Smooth muscle cell of the umbilical artery (primary cell): ENCODE measurements at places on chromosomes 13 and 19. TPM values are rescaled to one million over a fixed set of nuclear protein-coding genes. Genes with fewer than 3 reads are reported as not detected.

VSTM1 gene
- not detected in 2 replicates for total RNA-seq

CYP2A7 gene
- not detected in 2 replicates for total RNA-seq

CALR3 gene
- total RNA-seq: 0.09 TPM in 1 of 2 replicates, not detected in the other

SIGLEC8 gene
- total RNA-seq: not detected in 2 replicates
